ENCODE measurements at places on chromosomes 13 and 19.

DNA sequence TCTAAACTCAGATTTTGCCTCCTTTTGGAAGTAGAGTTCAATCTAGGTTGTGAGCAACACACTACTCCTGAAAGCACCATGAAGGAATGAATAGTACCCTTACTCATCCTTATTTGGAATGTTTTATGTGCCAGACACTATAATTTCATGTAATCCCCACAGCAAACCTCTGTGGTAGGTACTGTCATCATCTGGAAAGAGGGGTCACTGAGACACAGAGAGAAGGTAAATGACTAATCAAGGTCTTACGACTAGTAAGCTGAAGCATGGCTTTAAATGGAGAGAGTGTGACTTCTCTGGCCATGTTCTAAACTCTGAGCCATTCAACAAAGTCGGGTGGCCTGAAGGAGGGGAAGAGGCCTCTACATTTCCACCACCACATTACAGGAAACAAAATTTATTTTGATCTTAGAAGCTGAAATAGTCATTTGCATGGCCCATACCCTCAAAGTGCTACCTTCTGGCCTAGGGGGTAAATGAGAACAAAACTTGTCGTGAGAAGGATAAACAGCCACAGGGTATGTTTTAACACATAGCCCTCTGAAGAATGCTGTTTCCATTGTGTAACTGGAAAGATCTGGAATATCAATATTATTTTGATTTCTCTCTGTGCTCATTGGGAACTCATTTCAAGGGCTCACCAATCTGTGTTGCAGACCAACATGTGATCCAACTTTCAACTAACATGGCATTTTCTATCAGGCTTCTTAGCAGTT lies 180.8 kb upstream of the RFC3 start:
- DNase-seq = no peak

DNA sequence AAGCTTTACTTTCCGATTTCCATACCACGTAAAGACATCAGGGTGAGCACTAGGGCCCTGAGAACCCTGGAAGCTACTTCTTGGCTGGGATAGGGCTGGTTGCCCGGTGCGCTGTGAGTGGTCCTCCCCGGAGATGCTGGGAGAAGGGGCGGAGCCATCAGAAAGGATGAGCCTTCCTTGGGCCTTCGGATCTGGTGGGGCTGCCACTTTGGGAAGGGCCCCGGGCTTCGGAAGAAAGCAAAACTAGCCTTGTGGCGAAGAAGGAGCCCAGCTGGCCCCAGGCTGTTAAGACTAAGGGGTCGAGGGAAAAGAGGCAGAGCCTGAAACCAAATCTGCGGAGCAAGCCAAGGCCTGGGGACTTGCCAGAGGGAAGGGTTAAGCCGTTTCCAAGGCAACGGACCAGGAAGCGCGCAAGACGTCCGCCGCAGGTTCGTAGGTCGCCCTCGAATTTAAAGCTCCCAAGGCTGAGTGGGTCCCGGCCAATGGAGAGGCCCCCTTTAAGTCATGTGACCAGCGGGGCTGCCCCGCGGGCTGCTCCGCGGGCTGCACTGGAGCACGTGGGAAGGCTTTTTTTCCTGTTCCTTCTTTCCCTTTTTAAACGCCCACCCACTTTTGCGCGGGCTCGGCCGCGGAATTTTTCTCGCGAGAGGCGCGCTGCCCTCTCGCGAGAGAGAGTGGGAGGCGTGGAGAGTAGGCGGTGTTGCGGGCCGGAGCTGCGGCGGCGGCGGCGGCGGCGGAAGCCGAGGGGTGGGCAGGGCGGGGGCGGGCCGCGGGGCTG lies 426 bp upstream of the AKAP11 start:
- DNase-seq = peak; percentile 82

DNA sequence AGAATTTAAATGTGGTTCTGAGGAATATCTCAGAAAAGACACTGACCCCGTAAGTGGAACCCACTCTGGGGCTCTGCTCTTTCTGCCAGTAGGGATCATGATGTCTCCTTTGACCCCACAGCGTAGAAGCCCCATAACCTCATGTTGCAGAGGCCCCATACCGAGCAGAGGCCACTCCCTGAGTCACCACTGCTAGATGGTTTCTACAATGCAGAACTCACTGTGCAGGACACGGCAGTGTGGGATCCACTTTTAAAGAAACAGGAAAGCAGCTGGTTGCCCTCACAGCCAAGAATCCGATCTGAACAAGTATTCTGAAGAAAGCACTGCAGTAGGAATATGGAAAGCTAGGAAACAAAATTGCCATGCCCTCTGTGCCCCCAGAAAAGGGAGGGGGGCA lies 4.2 kb downstream of the SLC7A1 start:
- DNase-seq = no peak

DNA sequence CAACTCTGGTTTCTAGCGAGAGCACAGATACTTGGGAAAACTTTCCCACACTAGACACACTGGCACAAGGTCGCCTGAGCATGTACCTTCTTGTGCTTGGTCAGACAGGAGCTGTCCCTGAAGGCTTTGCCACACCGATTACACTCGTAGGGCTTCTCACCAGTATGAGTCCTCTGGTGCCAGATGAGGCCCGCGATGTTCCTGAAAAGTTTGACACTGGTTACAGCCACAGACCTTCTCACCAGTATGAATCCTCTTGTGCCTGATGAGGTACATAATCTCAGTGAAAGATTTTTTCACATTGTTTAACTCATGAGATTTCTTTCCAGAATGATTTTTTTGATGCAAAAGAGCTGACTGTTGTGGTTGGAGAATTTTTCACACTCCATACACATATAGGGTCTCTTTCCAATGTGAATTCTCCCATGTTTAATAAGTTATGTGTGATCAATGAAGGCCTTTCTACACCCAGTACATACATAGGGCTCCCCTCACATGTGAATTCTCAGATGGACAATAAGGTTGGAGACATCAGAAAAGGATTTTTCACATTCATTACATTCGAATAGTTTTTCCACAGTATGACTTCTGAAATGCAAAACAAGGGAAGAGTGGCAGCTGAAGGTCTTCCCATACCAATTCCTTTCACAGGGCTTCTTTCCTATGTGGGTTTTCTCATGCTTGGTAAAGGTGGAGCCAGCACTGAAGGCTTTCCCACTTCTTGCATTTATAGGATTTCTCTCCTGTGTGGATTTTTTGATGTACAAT lies 9.9 kb upstream of the ZSCAN18 start:
- no peak for DNase-seq

- peak; percentile 71 for DNase-seq
Observed at GRCh38 chr19:43624933-43625332, 5.5 kb upstream of the ZNF428 start.

GRCh38 chr19:50821248-50821612 lies 2.4 kb downstream of the KLK1 start:
- DNase-seq = no peak

DNA sequence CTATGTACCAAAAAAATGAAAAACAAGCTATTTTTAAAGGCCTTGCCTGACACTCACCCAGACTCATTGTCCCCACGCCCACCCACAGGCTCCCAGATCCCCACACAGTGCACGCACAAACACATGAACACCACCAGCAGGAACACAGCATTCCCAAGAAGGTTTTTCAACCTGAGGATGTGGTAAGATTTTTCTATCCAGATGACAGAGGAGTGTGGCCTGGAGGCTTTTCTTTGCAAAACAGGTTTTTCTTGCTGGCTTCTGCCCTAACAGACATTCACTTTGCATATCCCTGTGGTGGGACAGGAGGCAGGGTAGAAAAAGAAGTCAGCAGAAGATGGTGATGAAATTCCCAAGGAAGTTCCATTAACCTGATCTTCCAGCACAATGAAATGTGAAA lies 97.8 kb downstream of the KLF12 start:
- no peak for DNase-seq

- DNase-seq = no peak
Observed at GRCh38 chr13:44972956-44973581, 16.2 kb downstream of the NUFIP1 start.

- no peak for DNase-seq
Observed at GRCh38 chr13:113005076-113005865, 36.3 kb downstream of the MCF2L start.

DNA sequence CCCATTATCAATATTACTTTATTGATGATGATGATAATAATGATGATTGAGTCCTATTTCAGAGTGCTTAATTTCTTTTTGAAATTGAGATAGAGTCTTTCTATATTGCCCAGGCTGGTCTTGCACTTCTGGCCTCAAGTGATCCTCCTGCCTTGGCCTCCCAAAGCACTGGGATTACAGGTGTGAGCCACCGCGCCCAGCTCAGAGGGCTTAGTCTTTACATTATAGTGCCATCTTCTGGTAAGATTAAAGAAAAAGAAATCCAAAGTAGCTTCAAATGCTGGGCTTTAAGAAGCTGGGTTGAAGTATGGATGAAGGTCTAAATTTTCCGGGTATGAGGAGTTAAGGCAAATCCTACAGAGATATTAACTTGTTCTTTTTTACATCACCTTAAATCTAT lies 3.4 kb upstream of the ZNF333 start:
- DNase-seq = no peak

DNA sequence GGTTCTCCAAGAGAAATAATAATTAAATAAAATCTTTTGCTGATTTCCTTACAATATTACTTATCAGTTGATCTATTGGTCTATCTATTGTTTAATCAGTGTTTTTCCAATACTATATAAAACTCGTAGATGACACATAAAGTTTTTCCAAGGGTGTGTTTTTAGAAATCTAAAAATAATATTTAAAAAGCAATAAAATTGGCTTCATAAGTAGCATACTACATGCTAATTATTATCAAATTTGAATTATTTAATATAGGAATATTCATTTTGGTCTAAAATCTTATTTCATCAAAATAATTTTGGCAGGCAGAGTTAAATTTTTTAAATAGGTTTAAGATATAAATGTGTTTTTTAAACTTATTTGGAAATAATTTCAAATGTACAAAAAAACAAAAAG lies 49.4 kb upstream of the MIR17HG start:
- DNase-seq = no peak

- no peak for DNase-seq
Observed at GRCh38 chr13:113820813-113821651, 42.8 kb downstream of the GAS6 start.

Data from activated CD4-positive, CD25-positive, alpha-beta regulatory T cell (primary cell).